Fibroblast of upper back skin (primary cell): ENCODE measurements at places on chromosomes 1 and 21.
A peak's percentile ranks its signal among the peaks of the same experiment; 100 is the strongest.

DNA sequence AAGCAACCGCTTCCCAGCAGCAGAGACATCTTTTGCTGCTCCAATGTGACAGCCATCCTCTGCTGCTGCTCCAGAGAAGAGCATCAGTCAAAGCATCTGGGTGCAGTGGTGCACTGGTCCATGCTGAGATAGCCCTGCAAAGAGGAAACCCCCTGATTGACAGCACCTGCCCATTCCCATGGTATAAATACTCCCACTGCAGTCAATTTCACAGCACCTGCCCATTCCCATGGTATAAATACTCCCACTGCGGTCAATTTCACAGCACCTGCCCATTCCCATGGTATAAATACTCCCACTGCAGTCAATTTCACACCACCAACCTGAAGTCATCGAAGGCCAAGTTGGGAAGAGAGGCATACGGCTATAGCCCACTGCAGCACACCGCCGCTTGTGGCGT, 25.5 kb downstream of the FBXO2 start:
- DNase-seq = no peak

GRCh38 chr1:84037758-84038611, 39.1 kb upstream of the TTLL7 start:
- no peak for DNase-seq

- DNase-seq = no peak
Observed at GRCh38 chr21:32977216-32977615, 48.5 kb upstream of the OLIG2 start.

DNA sequence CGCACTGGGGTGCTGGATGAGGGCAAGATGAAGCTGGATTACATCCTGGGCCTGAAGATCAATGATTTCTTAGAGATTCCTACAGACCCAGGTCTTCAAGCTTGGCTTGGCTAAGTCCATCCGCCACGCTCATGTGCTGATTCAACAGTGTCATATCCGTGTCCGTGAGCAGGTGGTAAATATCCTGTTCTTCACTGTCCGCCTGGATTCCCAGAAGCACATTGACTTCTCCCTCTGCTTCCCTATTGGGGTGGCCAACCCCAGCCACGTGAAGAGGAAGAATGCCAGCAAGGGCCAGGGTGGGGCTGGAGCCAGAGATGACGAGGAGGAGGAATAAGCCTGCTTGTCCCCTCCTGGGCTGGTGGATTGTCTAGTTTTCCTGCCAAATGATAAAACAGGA, 2.2 kb upstream of the CBR3 start:
- DNase-seq = no peak

GRCh38 chr1:197129698-197130097, 16.8 kb downstream of the ASPM start:
- no peak for DNase-seq

DNA sequence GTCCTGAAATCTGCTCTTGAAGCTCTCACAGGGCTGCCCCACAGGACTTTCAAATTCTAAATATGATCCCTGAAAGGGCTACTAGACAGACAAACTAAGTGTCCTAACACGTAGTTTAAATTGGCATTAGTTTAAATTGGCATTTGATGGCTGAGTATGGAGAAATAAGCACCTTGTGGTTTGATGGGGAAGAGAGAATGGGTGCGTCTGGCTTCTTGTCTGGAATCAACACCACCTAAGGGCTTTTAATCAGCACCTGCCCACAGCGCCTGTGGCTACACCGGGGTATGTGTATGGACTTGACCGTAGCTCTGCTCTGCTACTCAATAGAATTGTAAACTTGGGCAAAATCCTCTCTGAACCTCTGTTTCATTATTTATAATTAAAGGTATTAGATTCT, 5.7 kb upstream of the LAMB3 start:
- DNase-seq = no peak

- DNase-seq = no peak
Observed at GRCh38 chr1:22540337-22540736, 23.0 kb upstream of the EPHA8 start.

- DNase-seq = peak; percentile 33
Observed at GRCh38 chr1:6267686-6268322, 6.9 kb upstream of the GPR153 start.

GRCh38 chr1:231493421-231494185, 34.9 kb upstream of the TSNAX start:
- no peak for DNase-seq

- no peak for DNase-seq
Observed at GRCh38 chr1:7587108-7587772, 183.9 kb upstream of the VAMP3 start.

- peak; percentile 6 for DNase-seq
Observed at GRCh38 chr1:223331301-223331700, 32.7 kb downstream of the SUSD4 start.

GRCh38 chr21:43190951-43191350, 22.1 kb downstream of the CRYAA start:
- no peak for DNase-seq

GRCh38 chr1:25698252-25698651, 81.7 kb downstream of the MAN1C1 start:
- no peak for DNase-seq

DNA sequence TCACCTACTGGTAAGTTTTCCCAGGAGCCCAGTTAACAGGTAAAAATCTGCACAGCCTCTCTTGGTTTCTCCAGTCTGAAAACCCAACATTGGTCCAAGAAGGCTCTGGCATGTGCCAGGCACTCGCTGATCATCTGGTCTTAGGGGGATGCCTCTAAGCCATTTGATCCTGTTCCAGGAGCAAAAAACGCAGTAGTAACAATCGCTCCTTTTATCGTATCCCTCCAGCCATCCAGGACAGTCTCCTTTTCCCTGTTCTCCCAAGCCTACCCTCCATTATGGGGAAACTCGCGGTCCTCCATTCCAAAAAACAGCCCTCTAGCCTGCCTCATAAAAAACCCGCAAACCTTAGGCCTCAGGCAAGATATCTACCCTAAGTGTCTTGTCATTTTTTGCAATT, 56.2 kb downstream of the ODF2L start:
- DNase-seq = no peak

- DNase-seq = no peak
Observed at GRCh38 chr1:30008998-30009657, 714.3 kb downstream of the MATN1 start.

GRCh38 chr21:36841866-36842265, 124.6 kb downstream of the HLCS start:
- no peak for DNase-seq

GRCh38 chr21:43189936-43190335, 21.1 kb downstream of the CRYAA start:
- DNase-seq = no peak

DNA sequence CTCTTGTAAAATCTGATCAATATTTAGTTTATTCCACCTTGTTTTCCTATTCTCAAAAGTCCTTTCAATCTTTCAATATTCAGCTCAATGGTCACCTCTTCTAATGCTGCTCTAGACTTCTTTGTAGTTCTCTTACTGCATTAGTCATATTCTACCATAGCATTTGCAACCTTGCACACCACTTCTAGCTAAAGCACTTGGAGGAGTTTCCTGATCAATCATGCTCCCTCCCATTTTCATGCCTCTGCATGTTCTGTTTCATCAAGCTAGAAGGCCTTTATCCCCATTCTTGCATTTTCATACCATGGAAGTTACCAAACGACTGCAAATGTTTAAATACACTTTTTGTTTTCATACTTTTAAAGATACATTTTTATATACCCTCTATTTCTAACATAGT, 72.1 kb downstream of the SLC5A9 start:
- DNase-seq = no peak

GRCh38 chr1:17419626-17420328, 19.7 kb downstream of the RCC2 start:
- DNase-seq = peak; percentile 50

- no peak for DNase-seq
Observed at GRCh38 chr1:10529091-10529490, 54.3 kb downstream of the PEX14 start.

GRCh38 chr1:220884981-220885918, 6.0 kb downstream of the HLX start:
- DNase-seq = no peak

- DNase-seq = no peak
Observed at GRCh38 chr1:151581921-151582320, 29.9 kb upstream of the SNX27 start.

- peak; percentile 9 for DNase-seq
Observed at GRCh38 chr1:34590211-34590623, 164.6 kb upstream of the GJB5 start.

GRCh38 chr1:218656301-218657037, 311.3 kb downstream of the TGFB2 start:
- peak; percentile 43 for DNase-seq

DNA sequence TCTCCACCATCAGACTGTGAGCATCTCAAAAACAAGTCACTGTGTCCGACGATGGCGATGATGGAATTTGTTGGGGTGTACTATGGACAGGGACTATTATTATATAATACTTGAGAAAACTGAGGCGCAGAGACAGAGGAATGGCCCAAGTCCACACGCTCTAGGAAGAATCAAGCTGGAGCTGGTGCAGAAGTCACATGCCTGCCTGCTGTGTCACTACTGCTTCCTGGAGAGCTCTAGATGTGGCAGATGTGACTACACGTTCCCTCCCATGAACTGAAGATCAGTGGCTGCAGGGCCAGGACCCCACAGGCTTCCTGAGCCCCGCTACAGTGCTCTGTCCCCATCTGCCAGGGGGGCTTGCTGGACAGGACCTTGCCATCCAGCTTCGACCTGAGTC, 56.9 kb downstream of the TRABD2B start:
- no peak for DNase-seq

GRCh38 chr1:44305962-44306422, 49.1 kb downstream of the ERI3 start:
- DNase-seq = no peak

GRCh38 chr1:60958001-60958400, 124.4 kb upstream of the NFIA start:
- no peak for DNase-seq

- DNase-seq = peak; percentile 2
Observed at GRCh38 chr1:37513795-37514349, 694 bp downstream of the MEAF6 start.

DNA sequence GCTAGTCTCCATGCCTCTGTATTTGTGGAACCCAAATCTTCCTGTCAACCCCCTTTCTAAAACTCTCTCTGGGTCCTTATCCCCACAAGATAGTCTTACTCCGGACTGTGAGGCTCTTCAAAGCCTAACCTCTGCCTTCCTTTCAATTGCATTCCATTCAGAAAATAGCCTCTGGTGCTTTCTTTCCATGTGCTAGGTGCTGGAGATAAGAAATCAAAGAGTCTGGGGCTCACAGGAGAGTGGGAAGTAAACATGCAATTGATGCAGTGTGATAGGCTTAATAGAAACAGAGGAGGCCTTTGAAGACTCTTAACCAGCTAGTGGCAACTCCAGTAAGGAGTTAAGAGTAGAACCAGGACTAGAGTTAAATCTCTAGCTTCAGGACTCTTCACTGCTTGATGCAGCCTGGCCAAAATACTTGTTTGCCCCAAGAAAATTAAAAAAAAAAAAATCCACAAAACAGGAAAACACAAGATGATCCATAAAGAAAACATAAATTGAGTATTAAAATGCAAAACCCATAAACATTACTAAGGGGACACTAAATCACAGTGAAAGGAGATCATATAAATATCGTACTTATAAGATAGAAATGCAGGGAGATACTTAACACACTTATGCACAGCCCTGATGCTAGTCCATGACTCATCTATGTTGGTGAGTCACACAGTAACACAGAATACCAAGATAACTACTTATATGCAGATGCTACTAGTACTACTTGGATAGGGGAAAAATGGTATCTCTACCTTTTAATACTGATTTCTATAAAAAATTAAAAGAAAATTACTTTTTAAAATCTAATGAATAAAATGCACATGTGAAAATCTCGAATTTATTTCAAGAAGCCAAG, 341.5 kb downstream of the KCNH1 start:
- DNase-seq = peak; percentile 87

DNA sequence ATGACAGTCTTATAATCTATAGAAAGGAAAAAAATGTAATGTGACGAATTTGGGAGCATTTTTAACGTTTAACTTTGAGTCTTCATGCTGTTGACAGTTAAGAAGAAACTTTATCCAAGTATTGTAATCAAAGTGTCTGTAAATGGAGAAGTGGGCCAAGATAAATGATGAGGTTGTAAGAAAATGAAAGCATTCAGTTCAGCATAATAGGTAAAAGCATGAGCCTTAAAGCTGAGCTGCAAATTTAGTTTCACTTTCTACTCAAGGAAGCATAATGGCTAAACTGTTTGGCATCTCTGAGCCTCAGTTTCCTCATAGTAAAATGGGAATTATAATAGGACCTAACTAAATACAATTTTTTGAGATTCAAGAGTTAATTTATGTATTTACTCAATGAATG, 1554.8 kb downstream of the KCNT2 start:
- DNase-seq = no peak

DNA sequence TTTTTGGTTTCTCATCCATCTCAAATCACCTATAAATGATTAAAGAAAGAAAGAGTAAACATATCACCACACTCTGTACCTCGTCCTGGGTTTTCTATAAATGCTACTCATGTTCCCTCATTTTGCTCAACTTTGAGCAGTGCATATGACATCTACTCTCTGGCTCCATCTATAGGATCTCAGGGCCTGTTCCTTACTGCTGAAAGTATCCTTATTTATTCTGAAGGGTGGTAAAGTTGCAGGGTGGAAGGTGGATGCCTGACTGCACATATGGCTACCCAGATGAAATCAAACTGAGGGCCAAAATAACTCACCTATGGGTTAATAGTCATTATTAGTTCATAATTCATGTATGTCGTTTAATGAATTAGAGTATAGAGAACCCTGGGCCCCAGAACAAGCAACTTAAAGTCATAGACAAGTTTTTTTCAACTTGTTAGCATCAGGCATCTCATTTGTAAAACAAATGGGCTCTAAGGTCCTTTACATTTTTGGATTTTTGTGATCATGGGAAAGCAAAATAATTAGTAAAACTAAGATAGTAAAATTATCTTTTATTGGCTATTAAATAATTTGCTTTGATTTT, 46.5 kb downstream of the NCF2 start:
- peak; percentile 59 for DNase-seq

- no peak for DNase-seq
Observed at GRCh38 chr1:213474054-213474453, 423.0 kb downstream of the RPS6KC1 start.

DNA sequence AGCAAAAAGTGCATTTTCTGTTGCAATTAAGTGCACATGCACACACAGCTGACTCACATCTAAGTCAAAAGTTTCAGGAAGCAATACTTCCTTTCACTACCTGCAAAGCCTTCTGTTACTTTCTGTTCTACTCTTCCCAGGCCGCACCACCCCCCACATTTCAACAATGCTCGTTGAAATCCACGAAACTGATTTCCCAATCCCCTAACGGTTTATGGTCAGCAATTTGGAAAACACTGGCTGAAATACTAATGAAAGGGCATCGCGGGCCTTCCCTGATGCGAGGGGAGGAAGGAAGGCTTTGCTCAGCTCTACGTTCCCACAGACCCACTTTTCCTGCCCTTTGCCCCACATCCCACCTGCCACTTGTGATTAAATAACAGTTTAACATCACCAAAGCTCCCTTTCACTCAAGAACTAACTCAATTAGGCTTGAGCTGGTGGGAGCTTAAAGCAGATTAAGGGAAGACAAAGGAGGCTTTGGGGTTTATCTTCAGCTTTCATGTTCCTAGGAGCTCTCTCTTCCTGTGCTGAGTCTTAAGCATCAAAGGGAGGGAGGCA, 243.2 kb upstream of the RAB4A start:
- peak; percentile 50 for DNase-seq

- DNase-seq = no peak
Observed at GRCh38 chr1:154578058-154578418, 10.5 kb downstream of the CHRNB2 start.

- DNase-seq = peak; percentile 25
Observed at GRCh38 chr1:168811176-168811575, 82.2 kb upstream of the DPT start.
